ENCODE measurements at places on chromosomes 7 and 10. TPM values are rescaled to one million over a fixed set of nuclear protein-coding genes. Genes with fewer than 3 reads are reported as not detected.

Gene CDK5
- 10.8 TPM for total RNA-seq

Gene NYAP1
- 1.2 TPM for total RNA-seq

Gene PHKG1
- total RNA-seq, result not detected

Gene PAOX
- total RNA-seq, result 1.6 TPM

Gene ABCC2
- 191 TPM for total RNA-seq

Gene BAIAP2L1
- total RNA-seq, result 31.5 TPM

Gene TDRD1
- total RNA-seq, result not detected

Gene ZNF467
- 3.3 TPM for total RNA-seq
